CD8-positive, alpha-beta memory T cell (primary cell): ENCODE measurements at places on chromosomes 13 and 19. TPM values are rescaled to one million over a fixed set of nuclear protein-coding genes. Genes with fewer than 3 reads are reported as not detected.

DNA sequence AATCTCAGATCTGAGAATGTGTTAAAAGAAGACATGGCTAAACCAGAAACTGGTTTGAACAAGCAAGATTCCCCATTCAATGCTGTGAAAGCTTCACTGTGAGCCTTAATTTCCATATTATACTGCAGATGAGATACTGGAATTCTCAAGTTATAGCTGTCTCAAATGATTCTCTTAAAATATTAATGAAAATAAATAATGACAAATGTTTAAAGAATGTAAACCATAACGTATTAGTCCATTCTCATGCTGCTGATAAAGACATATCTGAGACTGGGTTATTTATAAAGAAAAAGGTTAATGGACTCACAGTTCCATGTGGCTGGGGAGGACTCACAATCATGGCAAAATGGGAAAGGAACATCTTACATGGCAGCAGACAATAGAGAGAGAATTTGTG, 667.8 kb downstream of the SLITRK1 start:
- no peak overlapping the region for H3K27ac ChIP-seq
- H3K36me3 ChIP-seq: no peaks in the 10 kb centered on the region
- H3K4me3 ChIP-seq: no peak overlapping the region
- H3K4me1 ChIP-seq: no peaks in the 10 kb centered on the region
- no peaks in the 10 kb centered on the region for H3K27me3 ChIP-seq

- H3K4me3 ChIP-seq: no peak overlapping the region
- no peaks in the 10 kb centered on the region for H3K36me3 ChIP-seq
- peak overlapping the region; percentile 97 for H3K27ac ChIP-seq
- H3K4me1 ChIP-seq: peaks cover 68% of the 10 kb centered on the region
These were observed 7.8 kb upstream of the MKNK2 start for GRCh38 chr19:2058570-2059421.

GRCh38 chr19:49210901-49211451, 53.4 kb downstream of the TRPM4 start:
- H3K36me3 ChIP-seq: no peaks in the 10 kb centered on the region
- no peaks in the 10 kb centered on the region for H3K4me1 ChIP-seq
- H3K27me3 ChIP-seq: no peaks in the 10 kb centered on the region
- no peak for DNase-seq
- no peak overlapping the region for H3K27ac ChIP-seq
- no peak overlapping the region for H3K4me3 ChIP-seq

- DNase-seq: no peak
- H3K4me3 ChIP-seq: no peak overlapping the region
- no peak overlapping the region for H3K27ac ChIP-seq
- no peaks in the 10 kb centered on the region for H3K36me3 ChIP-seq
These were observed 336.3 kb downstream of the UQCRFS1 start for GRCh38 chr19:28876609-28877123.

GRCh38 chr13:23953860-23954512, 56.7 kb upstream of the C1QTNF9B start:
- no peaks in the 10 kb centered on the region for H3K4me1 ChIP-seq
- no peak overlapping the region for H3K4me3 ChIP-seq
- no peaks in the 10 kb centered on the region for H3K27me3 ChIP-seq
- H3K27ac ChIP-seq: no peak overlapping the region
- no peak for DNase-seq
- H3K36me3 ChIP-seq: no peaks in the 10 kb centered on the region

GRCh38 chr13:58043971-58044370, 412.4 kb downstream of the PCDH17 start:
- no peak overlapping the region for H3K4me3 ChIP-seq
- H3K27ac ChIP-seq: no peak overlapping the region
- no peaks in the 10 kb centered on the region for H3K36me3 ChIP-seq

DNA sequence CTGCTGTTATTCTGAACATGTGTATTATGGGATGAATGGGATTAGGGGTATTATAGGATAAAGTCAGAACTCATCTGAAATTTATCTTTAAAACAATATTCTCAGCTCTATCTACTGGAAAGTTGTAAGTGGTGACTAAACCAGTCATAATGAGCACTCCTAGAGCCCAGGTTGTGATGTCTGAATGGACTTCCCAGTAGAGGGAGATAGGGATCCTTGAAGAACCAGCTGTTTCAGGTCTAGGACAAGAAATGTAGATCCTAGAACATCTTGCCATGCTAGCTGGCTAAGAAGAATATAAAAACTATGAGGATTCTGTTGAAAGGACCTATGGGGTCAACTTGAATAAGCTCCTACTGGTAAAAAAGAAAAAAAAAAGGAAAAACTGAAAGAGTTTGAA, 310.8 kb downstream of the SLC7A1 start:
- H3K4me3 ChIP-seq: no peak overlapping the region
- no peaks in the 10 kb centered on the region for H3K4me1 ChIP-seq
- no peak for DNase-seq
- no peak overlapping the region for H3K27ac ChIP-seq
- H3K27me3 ChIP-seq: no peaks in the 10 kb centered on the region

GRCh38 chr19:35495107-35496064, 5.1 kb upstream of the KRTDAP start:
- no peaks in the 10 kb centered on the region for H3K27me3 ChIP-seq
- DNase-seq: peak; percentile 42
- H3K36me3 ChIP-seq: no peaks in the 10 kb centered on the region
- H3K4me1 ChIP-seq: peaks cover 5% of the 10 kb centered on the region
- no peak overlapping the region for H3K4me3 ChIP-seq

DNA sequence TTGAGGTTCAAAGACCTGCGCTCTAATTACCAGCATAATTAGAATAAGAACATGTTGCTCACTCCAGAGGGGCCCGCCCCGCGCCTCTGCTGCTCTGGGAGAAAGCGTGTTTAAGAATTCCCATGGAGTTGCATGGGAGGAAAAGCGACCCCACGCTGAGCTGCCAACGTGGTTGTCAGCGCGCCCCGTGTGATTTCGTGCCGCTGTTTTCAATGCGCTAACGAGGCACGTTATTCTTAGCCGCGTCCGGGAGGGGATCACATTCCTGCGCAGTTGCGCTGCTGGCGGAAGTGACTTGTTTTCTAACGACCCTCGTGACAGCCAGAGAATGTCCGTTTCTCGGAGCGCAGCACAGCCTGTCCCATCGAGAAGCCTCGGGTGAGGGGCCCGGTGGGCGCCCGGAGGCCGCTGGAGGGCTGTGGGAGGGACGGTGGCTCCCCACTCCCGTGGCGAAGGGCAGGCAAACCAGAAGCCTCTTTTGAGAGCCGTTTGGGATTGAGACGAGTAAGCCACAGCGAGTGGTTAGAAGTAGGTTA, 173.8 kb upstream of the SOX1 start:
- H3K27ac ChIP-seq: no peak overlapping the region
- H3K36me3 ChIP-seq: no peaks in the 10 kb centered on the region
- no peak overlapping the region for H3K4me3 ChIP-seq
- DNase-seq: no peak

- H3K36me3 ChIP-seq: no peaks in the 10 kb centered on the region
- H3K27ac ChIP-seq: no peak overlapping the region
- H3K27me3 ChIP-seq: no peaks in the 10 kb centered on the region
- no peak for DNase-seq
- H3K4me1 ChIP-seq: no peaks in the 10 kb centered on the region
- H3K4me3 ChIP-seq: no peak overlapping the region
These were observed 10.8 kb upstream of the ZNF799 start for GRCh38 chr19:12411893-12412292.

DNA sequence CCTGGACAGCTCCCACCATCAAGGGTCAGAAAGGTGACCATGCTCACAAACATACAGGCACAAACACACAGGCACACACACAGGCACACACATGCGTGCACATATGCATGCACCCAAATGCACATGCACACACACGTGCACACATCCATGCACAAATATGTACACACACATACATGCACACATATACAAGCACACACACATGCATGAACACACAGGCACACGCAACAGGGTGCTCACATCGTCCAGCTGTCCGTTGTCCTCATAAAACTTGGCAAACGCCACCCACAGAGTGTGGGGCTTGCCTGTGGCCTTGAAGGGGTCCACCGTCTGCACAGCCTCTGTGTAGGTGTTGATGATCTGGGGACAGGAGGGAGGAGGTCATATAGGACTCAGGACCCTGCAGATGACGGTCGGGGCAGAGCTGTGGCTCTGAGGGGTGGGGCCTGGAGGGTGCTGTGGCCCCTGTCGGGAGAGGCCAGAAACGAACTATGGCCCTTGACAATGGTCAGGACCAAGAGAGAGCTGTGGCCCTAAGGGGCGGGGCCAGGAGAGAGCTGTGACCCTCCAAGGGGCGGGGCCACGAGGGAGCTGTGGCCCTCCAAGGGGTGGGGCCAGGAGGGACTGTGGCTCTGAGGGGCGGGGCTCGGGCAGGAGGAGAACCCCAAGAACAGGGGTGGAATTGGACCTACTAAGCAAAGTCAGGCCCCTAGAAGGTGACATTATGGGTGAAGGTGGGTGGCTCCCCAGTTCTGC, 6.2 kb downstream of the XAB2 start:
- no peak for DNase-seq
- H3K36me3 ChIP-seq: peaks cover 37% of the 10 kb centered on the region
- peaks cover 3% of the 10 kb centered on the region for H3K4me1 ChIP-seq

DNA sequence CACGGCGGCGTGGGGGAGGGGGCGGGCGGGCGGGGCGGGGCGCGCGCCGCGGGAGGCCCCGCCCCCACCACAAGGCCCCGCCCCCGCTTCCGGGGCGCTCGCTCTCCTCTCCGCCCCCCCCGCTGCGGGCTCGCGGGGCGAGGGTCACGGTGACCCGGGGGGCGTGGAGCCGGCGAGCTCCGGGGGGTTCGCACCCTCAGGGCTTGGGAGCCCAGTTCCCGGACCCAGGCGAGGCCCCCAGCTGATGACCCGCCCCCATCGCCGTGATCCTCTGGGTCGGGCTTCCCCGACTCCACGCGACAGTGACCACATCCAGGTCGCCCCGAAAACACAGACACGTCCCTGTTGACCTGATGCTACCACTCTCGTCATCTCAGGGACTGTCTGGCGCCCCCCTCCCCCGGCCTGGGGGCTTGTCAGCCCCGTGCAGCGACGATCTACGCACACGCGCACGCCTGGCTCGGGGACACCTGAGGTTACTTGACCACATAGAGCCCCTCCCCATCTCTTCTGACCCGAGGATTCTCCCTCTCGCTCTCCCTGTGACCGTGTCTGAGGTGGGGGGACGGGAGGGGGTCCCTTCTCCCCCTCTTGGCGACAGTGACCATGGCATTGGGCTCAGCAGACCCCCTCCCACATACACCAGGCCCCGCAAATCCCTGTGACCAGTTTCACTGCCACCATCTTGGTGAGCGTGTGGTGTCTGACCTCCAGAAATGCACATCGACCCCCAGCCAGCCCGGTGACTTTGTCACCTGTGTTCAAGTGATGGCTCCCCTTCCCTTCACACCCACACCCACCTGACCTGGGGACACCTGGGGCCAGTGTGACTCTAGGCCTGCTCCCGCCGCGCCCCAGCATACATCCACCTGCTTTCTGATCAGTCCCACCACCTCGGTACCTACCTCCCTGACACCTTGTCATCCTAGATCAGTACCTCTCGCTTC, 670 bp downstream of the MAP2K7 start:
- peaks cover 35% of the 10 kb centered on the region for H3K4me1 ChIP-seq
- H3K27me3 ChIP-seq: no peaks in the 10 kb centered on the region
- H3K4me3 ChIP-seq: peak overlapping the region; percentile 86
- H3K36me3 ChIP-seq: no peaks in the 10 kb centered on the region
- H3K27ac ChIP-seq: peak overlapping the region; percentile 89

- H3K27me3 ChIP-seq: no peaks in the 10 kb centered on the region
- H3K36me3 ChIP-seq: no peaks in the 10 kb centered on the region
- H3K4me3 ChIP-seq: peak overlapping the region; percentile 95
- H3K4me1 ChIP-seq: peaks cover 11% of the 10 kb centered on the region
These were observed 21.8 kb upstream of the OR10H1 start for GRCh38 chr19:15837221-15837731.

DNA sequence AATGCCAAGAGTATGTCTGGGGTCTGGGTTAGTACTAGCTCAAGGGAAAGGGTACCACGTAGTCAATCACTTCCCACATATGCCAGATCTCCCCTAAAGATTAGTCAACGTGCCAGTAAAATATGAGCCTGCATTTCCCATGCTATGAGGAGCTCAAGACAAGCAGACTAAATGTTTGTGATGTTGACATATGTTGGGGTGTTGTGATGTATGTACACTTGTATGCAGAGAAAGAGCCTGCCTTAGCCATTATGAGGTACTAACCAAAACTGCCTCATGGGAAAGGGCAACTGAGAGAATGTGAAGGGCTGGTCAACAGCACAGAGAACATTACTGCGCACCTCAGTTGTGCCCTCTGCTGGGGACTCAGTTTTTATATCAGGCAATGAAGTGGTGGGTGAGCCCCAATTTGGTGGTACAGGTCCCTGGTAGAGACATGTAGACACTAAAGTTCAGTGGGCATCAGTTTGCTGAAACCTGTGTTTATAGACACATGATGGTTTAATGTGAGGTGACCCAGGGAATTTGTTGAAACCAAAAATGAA, 287.0 kb downstream of the DCT start:
- H3K27ac ChIP-seq: no peak overlapping the region
- H3K27me3 ChIP-seq: no peaks in the 10 kb centered on the region
- no peak overlapping the region for H3K4me3 ChIP-seq
- no peaks in the 10 kb centered on the region for H3K4me1 ChIP-seq
- DNase-seq: no peak

GRCh38 chr19:44635581-44636438, 7.9 kb upstream of the PVR start:
- H3K4me1 ChIP-seq: no peaks in the 10 kb centered on the region
- H3K27ac ChIP-seq: no peak overlapping the region
- DNase-seq: no peak
- H3K4me3 ChIP-seq: no peak overlapping the region
- H3K36me3 ChIP-seq: no peaks in the 10 kb centered on the region

DNA sequence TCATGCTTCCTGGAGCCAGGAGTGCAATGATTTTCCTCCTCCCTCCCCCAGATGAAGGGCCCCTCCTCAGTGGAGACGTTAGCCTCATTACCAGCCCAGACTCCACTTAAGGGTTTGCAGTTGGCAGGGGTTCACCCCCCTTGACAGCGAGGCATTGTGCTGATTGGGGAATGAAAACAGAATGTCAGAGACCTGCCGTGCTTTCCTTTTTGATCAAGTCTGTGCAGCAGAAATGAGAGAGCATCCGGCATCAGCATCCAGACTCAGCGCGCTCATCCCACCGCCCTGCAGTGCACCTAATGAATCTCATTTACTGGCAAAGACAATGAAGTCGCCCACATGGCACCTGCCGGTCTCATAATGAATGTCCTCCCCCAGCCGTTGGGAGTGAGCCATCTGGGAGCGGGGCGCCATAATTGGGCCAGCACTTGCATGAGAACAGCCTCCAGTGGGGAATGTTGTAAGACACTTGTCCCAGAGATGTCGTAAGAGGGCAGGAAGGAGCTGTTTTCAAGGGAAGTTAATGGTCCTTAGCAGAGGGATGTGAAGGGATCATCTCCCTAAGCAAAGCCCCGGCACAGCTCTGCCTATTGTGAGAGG, 98.3 kb upstream of the UQCRFS1 start:
- H3K27ac ChIP-seq: no peak overlapping the region
- H3K27me3 ChIP-seq: no peaks in the 10 kb centered on the region
- no peak overlapping the region for H3K4me3 ChIP-seq
- DNase-seq: no peak
- no peaks in the 10 kb centered on the region for H3K36me3 ChIP-seq
- no peaks in the 10 kb centered on the region for H3K4me1 ChIP-seq

GRCh38 chr13:32284927-32285632, 30.1 kb downstream of the ZAR1L start:
- no peak overlapping the region for H3K4me3 ChIP-seq
- DNase-seq: no peak
- no peaks in the 10 kb centered on the region for H3K36me3 ChIP-seq
- H3K4me1 ChIP-seq: no peaks in the 10 kb centered on the region

The CALR gene
- polyA plus RNA-seq: 174 TPM

The OPA3 gene
- polyA plus RNA-seq: 18.1 TPM

The IGFL2 gene
- not detected for polyA plus RNA-seq

The SOX1 gene
- not detected for polyA plus RNA-seq

The ZSCAN1 gene
- not detected for polyA plus RNA-seq

The PRSS57 gene
- polyA plus RNA-seq: not detected

The CGB8 gene
- polyA plus RNA-seq: not detected

The IFT88 gene
- 7.2 TPM for polyA plus RNA-seq

The EPSTI1 gene
- 17.3 TPM for polyA plus RNA-seq
